ENCODE measurements at places on chromosomes 3 and 15.

DNA sequence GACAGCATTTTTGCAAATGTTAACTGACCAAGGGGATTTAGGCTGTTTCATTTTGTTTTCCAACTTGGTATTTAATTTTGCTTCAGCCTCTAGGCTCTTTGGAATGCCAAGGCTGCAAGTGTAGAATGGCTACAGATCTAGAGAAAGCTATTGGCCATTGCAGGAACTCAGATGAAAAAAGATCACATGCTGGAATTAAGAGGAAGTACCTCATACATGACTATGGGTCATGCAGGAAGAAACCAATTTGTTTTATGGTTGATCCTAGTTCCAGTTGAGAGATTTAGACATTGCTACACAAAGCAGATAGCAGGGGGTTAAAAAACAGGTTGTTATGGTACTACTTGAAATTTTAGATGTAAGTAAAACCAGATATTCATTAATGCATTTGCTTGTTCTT is 12.7 kb upstream of the CLDN16 start:
- DNase-seq = no peak

DNA sequence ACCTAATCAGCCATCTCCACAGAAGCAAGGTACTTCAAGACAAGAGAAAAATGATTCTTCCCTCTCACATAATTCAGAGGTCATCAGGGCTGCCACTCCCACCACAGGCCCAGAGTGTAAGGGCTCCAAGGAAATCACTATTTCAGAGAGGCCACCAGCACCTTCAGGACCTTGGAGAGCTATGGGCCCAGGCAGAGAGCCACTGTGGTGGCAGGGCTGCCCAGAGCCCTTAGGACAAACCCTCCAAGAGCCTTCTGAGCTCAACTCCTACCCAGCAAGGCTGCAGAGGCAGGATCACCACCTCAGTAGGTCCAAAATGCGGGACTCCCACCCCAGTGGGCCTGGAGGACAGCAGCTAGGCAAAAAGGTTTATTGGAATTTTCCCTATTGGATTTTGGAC is 17.9 kb upstream of the FAN1 start:
- DNase-seq = no peak

DNA sequence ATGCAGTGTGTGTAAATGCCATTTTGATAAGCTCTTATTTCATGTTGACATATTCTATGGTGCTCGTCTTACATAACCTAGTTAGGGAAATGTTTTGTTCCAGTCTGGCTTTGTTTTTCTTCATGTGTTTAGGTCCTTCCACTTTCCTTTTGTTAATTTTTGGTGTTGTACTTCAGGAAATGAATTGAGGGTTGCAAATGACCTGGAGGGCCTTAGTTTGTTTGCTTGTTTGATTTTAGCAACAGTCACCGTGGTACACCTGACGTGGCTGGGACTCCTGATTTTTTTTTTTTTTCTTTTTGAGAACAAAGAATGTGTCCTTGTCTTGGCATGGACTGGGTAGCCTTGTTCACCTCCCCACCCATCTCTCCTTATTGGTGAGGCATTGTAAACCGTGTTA is 114.8 kb downstream of the IGF1R start:
- no peak for DNase-seq

DNA sequence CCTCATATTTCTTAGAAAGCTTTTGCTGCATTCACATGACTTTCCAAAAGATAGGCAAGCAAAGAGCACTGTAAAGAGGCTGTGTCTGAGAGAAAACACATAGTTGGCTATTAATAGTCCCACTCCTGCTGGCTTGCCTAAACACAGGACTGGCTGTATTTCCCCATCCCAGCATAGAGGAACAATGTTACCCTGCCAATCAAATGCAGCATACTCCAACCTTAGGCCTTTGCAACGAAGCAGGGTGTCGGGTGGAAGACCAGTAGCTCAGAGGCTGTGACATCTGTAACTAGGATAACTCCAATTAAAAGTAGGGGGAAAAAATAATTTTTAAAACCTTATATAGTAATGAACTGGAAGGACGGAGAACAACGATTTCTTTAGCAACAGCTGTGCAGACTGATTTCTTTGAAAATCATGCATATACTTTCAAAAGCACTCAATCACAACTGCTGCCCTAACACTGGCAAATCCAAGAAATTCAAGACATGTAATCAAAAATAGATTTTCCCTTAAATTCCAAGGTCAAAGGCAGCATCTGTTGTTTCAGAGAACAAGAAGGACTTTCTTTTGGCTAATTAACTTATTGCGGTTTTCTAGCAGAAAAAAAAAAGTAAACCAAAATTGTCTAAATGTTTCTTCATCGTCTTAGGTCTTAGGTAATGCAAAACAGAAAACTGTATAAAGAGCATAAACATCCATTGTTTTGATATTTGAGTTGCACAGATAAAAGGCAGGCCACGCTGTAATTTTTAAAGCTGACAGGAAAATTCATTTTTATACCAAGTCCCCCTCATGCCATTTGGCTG is 139.3 kb downstream of the TNIK start:
- DNase-seq = no peak

- no peak for DNase-seq
Measured at GRCh38 chr3:159346271-159346903, 544.5 kb downstream of the MFSD1 start.
